ENCODE measurements at places on chromosomes 1 and 21.

GRCh38 chr1:29326123-29326522 is 89.8 kb downstream of the PTPRU start:
- DNase-seq, result no peak

GRCh38 chr1:19449454-19450228 is 35.7 kb downstream of the CAPZB start:
- DNase-seq, result no peak

DNA sequence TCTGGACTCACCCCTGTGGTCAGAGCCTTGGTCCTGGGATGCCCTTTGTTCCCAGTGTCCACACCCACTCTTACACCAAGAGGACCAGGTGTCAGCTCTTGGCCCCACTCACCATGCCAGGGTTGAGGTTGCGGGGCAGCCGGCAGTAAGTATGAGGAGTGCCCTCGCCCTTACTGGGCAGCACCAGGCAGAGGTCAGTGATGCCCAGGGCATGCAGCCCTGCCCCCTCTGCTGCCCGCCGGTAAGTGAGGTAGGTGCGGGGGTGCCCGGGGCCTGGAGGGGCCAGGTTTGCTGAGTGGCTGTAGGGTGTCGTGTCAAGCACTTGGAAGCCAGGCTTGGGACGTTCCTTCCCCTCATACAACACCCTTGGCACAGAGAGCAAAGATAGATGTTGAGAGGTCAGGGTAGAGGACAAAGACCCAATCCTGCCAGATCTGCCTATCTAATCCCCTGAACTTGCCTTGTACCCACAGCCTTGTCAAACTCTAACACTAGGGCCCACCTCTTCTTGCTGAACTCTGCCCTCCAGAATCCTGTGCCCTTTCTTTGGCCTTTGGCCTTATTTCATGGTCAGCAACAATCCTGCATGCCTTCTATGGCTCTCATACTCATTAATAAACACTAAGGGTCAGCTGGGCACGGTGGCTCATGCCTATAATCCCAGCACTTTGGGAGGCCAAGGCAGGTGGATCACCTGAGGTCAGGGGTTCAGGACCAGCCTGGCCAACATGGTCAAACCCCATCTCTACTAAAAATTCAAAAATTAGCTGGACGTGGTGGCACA is 3.6 kb downstream of the DENND4B start:
- no peak for DNase-seq

GRCh38 chr1:215594640-215595039 is 27.5 kb downstream of the KCTD3 start:
- no peak for DNase-seq

DNA sequence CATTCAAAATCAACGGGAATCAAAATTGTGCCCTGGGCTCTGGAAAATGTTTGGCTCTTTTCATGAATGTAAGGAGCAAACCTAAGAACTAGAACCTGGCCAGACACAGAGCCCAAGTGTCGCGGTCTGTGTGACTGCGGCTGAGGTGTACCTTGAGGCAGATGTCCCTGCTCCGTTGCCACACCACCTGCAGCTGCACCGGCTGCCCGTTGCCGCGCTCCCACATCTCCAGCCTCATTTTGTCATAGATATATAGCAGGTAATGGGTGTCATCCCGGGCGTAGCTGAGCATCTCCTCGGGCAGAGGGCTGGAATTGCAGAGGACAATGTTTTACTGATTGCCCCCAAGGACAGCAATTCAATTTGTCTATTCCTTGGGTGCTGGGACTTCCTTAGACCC is 18.7 kb downstream of the EXOSC10 start:
- no peak for DNase-seq

DNA sequence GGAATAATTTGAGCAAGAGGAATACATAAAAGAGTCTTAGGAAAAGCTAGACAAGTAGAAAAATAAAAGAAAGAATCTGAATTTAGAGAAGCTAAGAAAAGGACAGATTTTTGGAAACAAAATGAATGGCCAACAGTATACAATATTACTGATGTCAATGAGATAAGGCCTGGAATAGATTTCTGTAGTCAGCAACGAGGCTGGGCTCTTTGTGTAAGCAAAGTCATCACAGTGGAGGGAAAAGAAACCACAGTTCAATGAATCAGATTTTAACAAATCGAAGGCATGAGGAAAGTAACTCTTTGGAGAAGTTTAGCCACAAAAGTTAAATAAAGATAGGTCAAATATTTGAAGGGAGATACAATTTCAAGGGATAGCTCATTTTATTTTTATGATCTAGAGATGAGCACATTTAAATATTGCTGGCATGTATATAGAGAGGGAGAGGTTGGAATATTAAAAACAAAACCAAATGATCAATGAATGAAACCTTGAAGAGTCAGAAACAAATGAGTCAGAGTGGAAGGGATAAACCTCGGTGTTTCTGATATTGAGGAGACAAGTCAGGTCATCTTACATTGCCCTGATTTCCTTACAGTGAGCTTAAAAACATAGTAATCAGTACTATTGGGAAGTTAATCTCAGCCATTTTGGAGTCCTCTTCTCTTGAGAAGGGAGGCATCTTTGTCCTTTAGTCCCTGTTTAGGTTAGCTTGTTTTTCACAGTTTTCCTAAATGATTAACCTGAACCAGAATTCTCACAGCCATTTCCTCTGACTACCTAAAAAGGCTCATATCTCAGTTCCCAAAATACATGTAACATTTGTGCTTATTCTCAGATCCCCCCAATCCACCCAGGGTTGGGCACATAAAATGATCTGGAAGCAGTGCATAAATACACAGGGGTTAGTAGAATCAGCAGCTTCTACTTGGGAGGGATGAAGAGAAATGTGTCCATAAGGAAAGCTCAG is 620.0 kb upstream of the B3GALT2 start:
- DNase-seq, result no peak

- no peak for DNase-seq
Observed at GRCh38 chr1:203584035-203584434, 42.6 kb upstream of the ATP2B4 start.
